ENCODE measurements at places on chromosomes 7 and 10. TPM values are rescaled to one million over a fixed set of nuclear protein-coding genes. Genes with fewer than 3 reads are reported as not detected.

DNA sequence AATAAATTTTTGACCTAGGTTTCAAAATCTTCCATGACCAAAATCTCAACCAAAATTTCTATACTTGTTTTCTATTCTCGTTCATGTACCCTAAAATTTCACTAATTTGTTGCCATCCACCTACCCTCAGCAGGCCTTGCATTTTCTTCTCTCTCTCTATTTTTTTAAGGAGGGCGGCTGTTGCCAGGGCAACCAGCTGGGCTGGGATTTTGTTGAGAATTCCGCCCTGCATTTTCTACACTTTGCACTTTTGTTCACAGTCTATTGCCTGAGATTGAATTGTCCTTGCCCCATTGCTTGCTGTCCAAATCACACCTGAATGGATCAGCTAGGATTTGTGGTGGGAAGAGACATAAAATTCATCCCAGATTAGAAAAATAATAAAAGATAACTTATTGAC is 657.5 kb upstream of the NRP1 start:
- DNase-seq, result no peak

DNA sequence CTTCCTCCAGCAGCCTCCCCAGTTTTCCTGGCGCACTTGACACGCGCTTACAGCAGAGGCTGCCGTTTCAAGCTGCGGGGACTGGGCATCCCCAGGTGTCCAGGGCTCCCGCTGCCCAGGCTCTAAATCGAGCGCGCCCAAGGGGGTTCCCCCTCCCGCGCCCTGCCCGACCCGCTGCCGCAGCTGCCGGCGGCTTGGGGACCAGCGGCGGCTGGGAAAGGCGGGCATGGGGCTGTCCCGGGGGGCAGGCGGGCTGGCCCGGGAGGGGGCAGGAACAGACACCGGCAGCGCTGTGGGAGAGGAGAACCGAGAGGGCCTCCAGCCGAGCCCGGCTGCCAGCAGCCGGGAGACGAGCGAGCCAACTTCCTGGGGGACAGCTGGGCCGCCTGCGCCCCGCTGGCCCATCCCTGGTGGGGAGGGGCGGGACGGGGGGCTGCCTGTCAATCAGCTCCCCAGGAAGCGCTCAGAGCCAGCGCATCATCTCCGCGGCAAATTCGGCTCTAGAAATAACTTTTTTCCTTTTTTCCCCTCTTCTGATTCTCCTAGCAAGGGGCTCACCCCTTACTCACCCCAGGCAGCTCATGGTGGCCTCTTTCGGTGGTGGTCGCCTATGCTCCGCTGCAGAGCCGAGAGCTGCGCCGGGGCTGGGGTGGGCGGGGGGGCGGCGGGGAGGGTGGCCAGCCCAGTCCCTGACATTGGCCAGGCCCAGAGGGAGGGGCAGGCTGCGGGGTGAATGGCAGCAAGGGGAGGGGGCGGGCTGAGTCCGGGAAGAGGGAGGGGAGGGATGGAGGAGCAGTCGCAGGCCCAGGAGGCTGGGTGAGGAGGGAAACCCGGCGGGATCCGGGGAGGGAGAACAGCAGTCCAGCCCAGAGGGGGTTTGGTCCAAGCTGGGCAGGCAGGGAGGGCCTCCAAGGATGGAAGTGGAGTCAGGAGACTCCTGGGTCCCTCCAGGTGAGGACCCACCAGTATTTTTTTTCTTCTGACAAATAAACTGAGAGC is 14.7 kb downstream of the GRID2IP start:
- DNase-seq, result no peak

Gene NUDCD3
- total RNA-seq, result 80.7 TPM

DNA sequence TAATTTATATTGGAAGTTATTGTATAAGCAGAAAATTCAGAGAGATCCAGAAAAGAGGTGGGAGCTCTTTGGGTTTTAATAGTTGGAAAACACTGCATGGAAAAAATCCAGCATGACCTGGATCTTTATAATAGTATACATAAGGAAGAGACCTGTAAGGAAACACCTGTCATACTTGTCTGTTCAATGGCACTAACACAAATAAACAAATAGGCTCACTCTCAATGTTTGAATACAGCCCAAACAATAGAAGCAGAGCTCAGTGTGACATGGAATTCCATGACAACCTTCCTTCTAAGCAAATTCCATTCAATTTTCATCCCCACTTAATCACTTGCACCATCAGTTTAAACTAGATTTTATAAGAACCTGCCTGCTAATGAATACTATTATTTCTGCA is 31.7 kb downstream of the CISD1 start:
- DNase-seq, result no peak

Gene MMRN2
- not detected for total RNA-seq

- no peak for DNase-seq
Measured at GRCh38 chr7:152052771-152053170, 27.3 kb downstream of the GALNT11 start.

Gene SYCE1
- 0.21 TPM for total RNA-seq

GRCh38 chr7:55515569-55516279 is 56.6 kb downstream of the VOPP1 start:
- no peak for DNase-seq

Gene FEZF1
- total RNA-seq, result not detected

GRCh38 chr10:89032141-89032891 is 41.7 kb downstream of the FAS start:
- no peak for DNase-seq

GRCh38 chr7:89334797-89335196 is 539.3 kb upstream of the TEX47 start:
- no peak for DNase-seq

DNA sequence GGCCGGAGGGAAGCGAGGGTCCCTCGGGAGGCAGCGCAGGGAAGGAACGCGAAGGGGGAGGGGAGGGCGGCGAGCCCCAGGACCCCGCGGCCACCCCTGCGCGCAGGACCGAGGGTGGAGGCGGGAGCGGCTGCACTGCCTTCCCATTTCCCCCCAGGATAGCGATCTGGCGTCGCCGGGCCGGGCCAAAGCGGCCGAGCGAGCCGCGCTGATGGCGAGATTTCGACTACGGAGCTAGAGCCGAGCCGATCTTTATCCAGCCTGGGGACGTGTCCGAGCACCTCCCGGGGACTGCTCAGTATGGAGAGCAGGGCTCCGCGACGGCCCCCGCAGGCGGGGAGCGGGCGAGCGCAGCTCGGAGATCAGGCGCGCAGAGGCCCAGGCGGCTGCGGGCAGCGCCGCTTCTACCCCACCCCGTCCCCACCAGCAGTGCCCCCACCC is 590 bp upstream of the CRTAC1 start:
- no peak for DNase-seq

- DNase-seq, result no peak
Measured at GRCh38 chr7:94128072-94128471, 123.9 kb upstream of the BET1 start.

Gene TMEM229A
- total RNA-seq, result not detected

Gene SIRT1
- total RNA-seq, result 21.9 TPM

Gene DMBT1
- not detected for total RNA-seq

Measured in activated CD8-positive, alpha-beta T cell treated with anti-CD3 and anti-CD28 coated beads, Interleukin-2, amount 10 ng/mL, durations not matched to agents 7 days and 5 days (primary cell).